ENCODE measurements at places on chromosomes 11 and 22. TPM values are rescaled to one million over a fixed set of nuclear protein-coding genes. Genes with fewer than 3 reads are reported as not detected.

GAS2L1 gene
- total RNA-seq: 0.90 TPM

DNA sequence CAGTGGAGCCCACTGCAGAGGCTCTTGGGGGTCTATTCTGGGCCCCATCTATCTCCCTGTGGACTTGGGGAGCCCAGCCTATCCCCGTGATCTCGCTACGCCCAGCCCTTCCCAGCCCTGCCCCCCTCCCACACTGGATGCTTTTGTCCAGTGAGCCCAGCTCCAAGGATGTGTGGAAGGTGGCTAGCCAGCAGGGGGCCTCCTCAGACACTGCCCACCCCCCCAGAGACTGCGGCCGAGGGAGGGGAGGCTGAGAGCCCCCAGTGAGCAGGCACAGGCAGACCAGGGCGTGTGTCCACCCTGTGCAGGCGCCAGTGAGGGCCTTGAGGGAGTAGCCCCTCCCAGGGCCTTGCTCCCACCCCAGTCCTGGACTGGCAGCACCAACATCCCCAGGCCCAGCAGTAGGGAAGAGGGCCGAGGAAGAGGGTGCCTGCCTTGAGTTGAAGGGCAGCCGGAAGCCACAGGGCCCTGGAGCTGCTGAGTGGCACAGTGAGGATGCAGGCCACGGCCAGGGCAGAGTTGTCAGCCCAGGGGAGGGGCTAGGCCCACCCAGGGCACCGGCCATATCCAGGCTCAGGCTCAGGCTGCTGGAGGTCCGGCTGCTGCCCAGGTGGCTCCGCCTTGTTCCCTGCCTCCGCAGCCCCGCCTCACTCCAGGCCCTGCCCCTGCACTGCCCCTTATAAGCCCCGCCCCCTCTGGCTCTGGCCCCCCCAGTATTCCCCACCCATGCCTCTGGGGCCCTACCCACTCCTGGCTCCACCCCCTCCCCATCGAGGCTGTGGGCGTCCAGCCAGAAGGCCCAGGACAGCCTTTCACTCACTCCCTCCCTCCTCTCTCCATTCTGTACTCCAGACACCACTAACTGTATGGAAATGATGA, 28.0 kb downstream of the MOB2 start:
- no peak for DNase-seq

GRCh38 chr22:16819249-16819648, 6.0 kb downstream of the XKR3 start:
- no peak for DNase-seq

- DNase-seq: no peak
Measured at GRCh38 chr11:42179216-42179615, 719.8 kb upstream of the LRRC4C start.

GRCh38 chr11:107849790-107850189, 8.8 kb downstream of the SLC35F2 start:
- no peak for DNase-seq

- no peak for DNase-seq
Measured at GRCh38 chr11:57474017-57474802, 13.9 kb downstream of the RTN4RL2 start.
